ENCODE measurements at places on chromosomes 7 and 10.

DNA sequence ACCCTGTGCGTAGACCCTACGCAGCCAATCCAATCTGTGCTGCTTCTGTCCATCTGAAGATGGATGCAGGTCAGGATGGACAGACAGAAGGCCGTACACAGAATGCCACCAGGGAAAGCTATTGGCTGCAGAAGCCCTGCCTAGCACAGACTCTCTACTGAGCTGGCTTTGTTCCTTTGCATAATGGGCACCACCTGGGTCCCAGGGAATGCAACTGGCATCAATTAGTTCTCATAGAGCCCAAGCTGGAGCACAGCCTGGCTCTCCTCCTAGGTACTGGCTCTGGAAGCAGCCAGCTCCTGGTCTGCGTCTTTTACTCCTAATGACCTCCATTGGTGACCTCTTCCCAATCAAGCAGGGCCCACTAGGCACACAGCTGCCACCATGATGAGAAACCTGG lies 26.8 kb upstream of the CACUL1 start:
- no peak for DNase-seq

DNA sequence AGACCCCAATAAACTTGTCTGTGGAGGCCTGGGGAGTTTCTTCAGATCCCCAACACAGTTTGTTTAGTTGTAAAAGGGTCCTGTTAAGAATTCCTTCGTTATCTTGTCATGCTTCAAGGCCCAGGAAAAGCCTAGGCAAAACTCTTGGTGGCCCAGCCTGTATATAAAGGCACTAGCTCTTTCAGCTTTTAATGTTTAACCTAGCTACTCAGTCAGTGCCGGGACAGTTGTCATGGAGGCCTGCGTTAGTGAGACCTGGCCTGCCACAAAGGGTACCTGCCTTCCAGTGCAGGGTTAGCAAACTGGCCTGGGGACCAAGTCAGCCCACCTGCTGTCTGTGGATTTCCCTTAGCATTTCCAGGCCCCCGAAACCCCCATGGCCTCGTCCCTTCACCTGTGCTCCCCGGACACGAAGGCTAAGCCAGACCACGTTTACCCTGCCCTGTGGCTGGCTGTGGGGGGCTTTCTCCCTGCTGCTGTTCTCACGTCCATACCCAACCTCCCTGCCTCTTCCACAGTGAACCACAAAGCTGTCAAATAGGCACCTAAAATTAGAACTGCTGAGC lies 96.9 kb upstream of the PPP2R2D start:
- DNase-seq = no peak

DNA sequence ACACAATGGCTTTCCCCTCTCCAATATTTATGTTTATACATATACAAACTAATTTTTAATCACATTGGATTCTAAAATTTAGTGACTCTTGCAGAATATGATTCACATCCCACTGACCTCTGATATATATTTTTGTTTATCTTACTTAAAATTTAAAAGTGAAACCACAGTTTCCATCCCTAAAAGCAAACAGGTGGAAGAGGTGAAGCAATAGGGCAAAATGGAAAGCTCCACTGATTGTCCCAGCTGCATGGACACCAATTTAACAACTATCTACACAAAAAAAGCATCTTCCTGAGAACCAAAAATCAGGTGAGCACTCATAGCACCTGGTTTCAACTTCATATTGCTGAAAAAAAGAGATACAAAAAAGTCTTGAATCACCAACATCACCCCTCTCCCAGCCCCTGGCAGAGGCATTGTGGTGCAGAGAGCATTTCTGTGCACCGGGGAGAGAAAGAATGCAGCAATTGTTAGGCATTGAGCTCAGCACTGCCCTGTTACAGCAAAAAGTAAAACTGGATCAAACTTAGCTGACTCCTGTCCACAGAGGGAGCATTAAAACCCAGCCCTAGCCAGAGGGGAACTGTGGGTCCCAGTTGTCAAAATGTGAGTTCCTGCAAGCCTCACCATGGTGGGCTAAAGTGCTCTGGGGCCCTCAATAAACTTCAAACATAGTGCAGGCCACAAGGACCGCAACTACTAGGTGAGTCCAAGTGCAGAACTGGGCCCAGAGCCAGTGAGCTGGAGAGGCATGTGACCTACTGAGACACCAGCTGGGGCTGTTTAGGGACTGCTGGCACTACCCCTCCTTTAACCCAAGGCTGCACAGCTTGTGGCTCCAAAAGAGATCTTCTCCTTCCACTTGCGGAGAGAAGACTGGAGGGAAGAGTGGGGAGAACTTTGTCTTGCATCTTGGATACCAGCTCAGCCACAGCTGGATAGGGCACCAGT lies 92.1 kb downstream of the SIRT1 start:
- no peak for DNase-seq

DNA sequence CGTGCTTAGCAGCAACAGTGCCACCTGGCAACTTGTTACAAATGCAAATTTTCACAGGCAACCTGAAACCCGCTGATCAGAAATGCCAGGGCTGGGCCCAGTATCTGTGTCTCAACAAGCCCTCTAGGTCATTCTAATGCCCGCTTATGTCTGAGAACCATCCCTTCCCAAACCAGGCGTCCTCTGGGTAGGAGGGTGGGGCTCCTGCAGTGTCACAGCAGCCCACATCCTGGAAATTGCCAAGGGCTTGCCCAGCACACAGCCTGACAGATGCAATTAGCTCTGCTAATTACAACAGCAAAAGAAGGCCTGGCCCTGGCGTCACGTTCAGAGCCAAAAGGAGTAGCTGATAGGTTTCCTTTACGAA lies 15.9 kb downstream of the ITPRIP start:
- peak; percentile 57 for DNase-seq

GRCh38 chr10:3926675-3927525 lies 141.9 kb upstream of the KLF6 start:
- DNase-seq = no peak

GRCh38 chr10:17880601-17881000 lies 71.1 kb upstream of the SLC39A12 start:
- DNase-seq = no peak

GRCh38 chr10:47287365-47287802 lies 12.6 kb upstream of the GDF10 start:
- no peak for DNase-seq

GRCh38 chr7:99387912-99388311 lies 13.4 kb downstream of the ARPC1B start:
- no peak for DNase-seq
